HAP-1 (cell line): ENCODE measurements at places on chromosomes 3 and 15.

DNA sequence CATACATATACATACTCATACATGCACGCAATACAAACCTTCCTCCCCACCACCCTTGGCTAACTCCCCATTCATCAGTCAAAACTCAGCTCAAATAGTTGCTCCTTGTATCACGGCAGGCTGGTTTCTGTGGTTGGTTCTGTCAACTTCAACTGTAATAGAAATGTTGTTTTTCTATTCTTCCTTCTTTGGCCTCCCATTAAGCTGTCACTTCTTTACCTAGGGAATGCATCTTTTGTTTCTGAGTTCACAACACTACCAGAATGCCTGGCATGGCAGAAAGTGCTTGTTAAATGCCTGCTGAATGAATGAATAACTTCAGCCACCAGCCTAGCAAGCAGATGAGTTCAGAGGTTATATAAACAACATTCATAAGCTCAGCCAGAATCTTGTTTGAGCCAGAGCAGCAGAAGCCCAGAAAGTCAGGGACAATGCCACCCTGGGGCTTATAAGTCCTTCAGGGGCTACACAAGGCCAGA, 63.1 kb downstream of the B3GALNT1 start:
- DNase-seq: no peak

- no peak for DNase-seq
These were observed 168.2 kb upstream of the KCNMB2 start for GRCh38 chr3:178367817-178368617.

- DNase-seq: no peak
These were observed 86.1 kb upstream of the SAMMSON start for GRCh38 chr3:69913422-69913821.

DNA sequence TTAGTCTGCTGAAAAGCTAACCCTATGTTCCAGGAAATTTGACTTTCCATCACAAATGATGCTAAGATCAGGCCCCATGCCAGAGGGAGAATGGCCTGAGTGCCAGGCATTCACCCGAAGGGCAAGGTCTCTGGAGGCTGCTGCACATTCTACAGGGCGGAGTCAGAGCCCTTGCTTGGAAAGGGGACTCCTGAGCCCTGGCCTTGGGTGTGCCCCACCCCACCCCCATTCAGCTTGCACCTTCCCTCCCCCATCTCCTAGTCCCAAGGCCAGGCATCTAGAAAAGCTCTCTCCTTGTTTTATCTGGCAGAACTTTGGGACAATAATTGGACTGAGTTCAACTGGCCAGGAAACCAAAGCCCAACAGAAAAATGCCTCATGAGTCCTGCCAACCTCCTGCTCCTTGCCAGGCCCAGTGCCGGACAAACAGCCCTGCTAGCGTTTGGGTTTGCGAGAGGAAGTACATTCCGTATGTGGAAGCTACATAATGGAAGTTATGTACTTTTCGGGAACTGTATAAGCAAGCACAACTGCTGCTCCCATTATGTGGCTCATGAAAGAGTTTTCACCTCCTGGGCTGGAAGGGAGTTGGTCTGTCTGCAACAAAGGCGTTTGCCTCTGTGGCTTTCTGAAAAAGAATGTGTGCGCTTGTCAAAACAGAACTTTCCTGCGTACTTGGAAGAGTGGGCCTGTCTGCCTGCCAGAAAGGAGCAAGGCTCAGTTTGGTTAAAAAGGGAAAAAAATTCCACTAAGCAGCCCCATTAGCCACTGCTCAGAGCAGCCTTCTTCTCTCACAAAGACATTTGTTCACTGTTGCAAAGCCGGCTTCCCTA, 321.5 kb upstream of the CTNNB1 start:
- no peak for DNase-seq

GRCh38 chr3:129378949-129379348, 49.5 kb downstream of the EFCAB12 start:
- no peak for DNase-seq

GRCh38 chr15:64842096-64842939, 603 bp downstream of the PLEKHO2 start:
- no peak for DNase-seq

DNA sequence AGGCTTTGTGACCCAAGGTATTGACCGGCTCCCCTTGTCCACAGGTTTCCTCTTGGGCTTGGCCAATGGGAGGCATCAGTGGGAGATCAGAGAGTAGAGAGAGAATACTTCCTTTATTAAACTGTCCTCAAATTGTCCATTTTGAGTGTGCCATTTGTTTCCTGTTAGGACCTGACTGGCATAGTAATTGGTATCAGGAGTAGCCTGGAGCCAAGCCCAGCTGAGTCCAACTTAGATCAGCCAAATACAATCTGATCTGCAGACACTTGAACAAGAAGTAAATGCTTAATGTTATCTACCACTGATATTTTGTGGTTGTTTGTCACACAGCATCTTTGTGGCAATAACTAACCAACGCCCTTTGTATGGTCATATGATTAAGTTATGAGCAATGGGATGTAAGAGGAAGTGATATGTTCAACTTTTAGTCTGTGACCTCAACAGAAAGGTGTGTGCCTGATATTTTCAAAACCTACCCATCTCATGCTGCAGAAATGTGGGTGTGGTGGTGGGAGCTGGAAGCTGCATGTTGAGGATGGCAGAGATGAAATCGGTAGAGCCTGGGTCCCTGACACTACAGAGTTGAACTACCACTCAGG, 13.3 kb downstream of the MYD88 start:
- no peak for DNase-seq

- no peak for DNase-seq
These were observed 237.6 kb downstream of the ATP8B4 start for GRCh38 chr15:49881433-49881832.

GRCh38 chr3:125001557-125002413, 54.0 kb downstream of the HEG1 start:
- DNase-seq: no peak

DNA sequence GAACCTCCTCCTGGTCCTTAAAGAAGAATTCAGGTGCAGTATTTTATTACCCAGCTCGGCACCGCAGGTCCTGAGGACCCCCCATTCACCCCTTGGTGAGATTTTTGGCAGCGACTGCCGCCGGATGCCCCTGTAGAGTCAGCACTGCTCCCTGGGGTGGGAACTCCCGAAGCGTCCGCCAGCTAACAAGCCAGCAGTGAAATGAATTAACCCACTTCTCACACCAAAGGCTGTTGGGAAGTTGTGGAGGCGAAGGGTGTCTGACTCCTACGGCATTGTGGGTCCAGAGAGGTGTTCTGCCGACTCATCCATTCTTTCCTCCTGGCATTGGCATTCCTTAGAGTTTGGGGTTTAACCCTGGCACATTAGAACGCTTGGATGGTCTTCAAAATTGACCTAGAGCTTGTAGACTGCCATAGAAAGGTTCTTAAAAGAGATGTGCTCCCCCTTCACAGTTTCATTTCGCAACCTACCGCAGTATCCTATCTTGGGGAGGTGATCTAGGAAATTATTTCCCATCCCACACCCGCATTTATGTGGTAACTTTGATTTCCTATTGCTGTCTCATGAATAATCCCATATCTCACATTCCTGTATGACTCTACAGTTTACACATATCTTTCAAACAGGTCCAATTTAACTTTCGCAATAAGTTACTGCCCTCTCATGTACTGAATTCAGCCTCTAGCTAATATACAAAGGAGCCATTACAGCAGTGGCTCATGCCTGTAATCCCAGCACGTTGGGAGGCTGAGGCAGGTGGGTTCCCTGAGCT, 879 bp upstream of the EIF5A2 start:
- no peak for DNase-seq

GRCh38 chr3:138919325-138919724, 27.6 kb downstream of the FOXL2 start:
- no peak for DNase-seq

- DNase-seq: no peak
These were observed 33.3 kb downstream of the LEO1 start for GRCh38 chr15:51938286-51938685.

- no peak for DNase-seq
These were observed 168.8 kb downstream of the ADAMTS9 start for GRCh38 chr3:64518950-64519349.

DNA sequence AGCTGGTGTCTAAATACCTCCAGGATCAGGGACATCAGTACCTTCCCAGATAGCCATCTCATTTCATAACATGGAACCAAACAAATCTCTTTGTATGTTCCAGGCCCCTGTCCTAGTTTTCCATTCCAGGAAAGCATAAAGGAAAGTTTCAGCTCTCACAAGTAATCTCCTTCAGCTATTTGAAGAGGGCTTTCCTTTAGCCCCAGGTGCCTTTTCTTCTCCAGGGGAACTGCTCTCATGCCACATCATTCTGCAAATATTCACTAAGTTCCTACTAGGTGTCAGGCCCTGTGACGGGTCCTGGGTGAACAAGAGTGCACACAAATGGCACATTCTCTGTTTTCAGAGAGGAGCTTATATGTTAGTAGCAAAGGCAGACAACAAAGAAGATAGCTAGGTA, 136.1 kb downstream of the ADAMTS9 start:
- DNase-seq: no peak

GRCh38 chr3:143348486-143349327, 229.1 kb downstream of the CHST2 start:
- no peak for DNase-seq

GRCh38 chr15:58391088-58391487, 40.7 kb upstream of the LIPC start:
- DNase-seq: no peak

GRCh38 chr3:31157047-31157694, 262.7 kb upstream of the GADL1 start:
- no peak for DNase-seq

DNA sequence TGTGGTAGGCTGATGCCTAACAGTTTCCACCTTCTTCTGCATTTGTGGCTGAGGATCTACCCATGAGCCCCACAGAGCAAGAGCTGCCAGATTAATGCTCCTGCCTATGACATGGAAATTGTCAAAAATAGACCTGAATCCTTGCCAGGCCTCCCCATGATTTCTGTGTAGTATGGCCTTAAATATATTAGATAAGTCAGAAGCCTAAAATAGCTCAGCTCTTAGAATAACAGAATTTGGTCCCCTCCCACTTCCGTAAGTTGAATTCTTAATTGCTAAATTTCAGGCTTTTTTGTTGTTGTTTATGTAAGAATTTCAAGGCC, 129.0 kb downstream of the SERPINI1 start:
- no peak for DNase-seq

GRCh38 chr3:174223042-174223441, 636.1 kb upstream of the NAALADL2 start:
- no peak for DNase-seq

GRCh38 chr3:104428337-104428925, 938.3 kb upstream of the ALCAM start:
- DNase-seq: no peak

DNA sequence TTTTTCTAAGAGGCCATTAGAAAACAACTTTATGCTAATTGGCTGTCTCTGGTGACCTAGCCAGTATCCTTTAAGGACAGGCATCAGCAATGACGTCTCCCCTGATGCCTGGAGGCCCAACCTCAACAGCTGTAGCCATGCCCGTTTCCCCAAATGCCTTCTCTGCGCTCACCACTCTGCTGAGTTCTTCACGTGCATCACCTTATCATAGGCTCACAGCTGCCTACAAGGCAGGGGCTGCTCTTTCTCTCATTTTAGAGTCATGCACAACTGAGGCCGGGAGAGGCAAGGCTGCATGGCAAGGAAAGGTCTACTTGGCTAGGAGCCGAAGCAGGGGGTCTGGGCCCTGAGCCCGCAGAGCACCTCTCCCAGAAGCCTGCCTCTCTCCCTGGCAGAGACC, 43.9 kb upstream of the SEC13 start:
- no peak for DNase-seq

DNA sequence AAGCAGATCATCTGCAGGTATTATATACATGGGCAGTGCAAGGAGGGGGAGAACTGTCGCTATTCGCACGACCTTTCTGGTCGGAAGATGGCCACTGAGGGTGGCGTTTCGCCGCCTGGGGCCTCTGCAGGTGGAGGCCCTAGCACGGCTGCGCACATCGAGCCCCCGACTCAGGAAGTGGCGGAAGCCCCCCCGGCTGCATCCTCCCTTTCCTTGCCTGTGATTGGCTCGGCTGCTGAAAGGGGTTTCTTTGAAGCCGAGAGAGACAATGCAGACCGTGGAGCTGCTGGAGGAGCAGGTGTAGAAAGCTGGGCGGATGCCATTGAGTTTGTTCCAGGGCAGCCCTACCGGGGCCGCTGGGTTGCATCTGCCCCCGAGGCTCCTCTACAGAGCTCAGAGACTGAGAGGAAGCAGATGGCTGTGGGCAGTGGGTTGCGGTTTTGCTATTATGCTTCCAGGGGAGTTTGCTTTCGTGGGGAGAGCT, 639 bp downstream of the MKRN3 start:
- no peak for DNase-seq

DNA sequence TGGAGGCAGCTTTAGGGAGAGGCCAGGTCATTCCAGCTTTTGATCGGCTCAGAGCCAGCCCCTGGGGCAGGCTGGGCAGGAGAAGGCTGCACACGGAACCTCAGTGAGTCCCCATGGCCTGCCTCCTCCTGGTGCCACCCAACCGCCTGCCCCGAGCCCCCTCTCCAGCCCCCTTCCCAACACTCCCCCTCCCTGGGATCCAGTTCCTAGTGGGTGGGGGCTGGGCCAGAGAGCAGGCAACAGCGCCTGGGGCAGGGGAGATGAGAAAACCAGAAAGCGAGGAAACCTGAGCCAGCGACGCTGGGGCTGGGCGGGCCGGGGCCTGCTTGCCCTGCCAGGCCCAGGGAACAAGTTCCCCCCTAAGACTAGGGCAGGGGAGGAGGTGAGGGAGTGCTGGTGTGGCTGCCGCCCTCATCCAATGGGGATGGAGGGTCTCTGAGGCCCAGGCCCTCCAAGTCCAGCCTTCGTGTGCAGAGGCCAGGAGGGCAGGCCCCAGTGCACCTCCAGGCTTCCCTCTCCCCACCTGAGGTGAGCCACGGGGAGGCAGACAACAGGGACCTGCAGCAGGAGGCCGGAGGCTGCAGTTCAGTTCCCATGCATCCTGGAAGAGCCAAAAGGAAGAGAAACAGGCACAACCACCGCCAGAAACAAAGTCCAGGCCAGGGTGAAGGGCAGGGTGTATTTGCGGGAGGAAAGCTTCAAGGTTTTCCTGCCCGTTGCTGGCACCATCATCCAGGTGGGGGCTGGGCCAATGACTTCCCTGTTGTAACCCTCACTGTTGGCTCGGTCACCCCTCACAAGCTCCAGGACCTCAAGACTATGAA, 4.0 kb upstream of the SEMA3F start:
- no peak for DNase-seq

- no peak for DNase-seq
These were observed 12.4 kb upstream of the OCA2 start for GRCh38 chr15:28111543-28111942.

DNA sequence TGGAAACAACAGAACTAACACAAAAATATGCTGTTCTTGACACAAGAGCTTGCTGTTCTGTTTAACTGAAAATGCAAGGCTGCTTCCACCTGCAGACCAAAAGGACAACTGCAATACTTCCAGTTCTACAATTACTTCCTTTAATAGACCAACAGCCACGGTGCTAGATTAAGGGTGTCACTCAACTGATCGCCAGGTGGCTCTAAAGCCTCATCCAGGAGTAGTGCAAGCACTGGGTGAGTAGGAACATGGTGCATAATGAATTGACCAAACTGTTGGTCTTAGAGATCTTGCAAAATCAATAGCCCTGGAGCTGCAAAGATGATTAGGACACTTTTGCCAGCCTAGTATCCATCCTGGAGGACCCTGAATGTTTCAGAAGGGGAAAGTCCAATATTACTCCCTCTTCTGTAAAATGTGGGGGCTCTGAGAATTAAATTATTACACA, 3.6 kb upstream of the CLDN16 start:
- no peak for DNase-seq

- DNase-seq: no peak
These were observed 55.0 kb upstream of the PRR23E start for GRCh38 chr3:127137757-127138536.
